NCI-H1092 (cell line): ENCODE measurements at places on chromosomes 3 and 15.

GRCh38 chr3:158728061-158728377 lies 4.2 kb downstream of the RARRES1 start:
- no peak for DNase-seq

GRCh38 chr3:6448011-6448410 lies 412.9 kb upstream of the GRM7 start:
- DNase-seq = no peak

DNA sequence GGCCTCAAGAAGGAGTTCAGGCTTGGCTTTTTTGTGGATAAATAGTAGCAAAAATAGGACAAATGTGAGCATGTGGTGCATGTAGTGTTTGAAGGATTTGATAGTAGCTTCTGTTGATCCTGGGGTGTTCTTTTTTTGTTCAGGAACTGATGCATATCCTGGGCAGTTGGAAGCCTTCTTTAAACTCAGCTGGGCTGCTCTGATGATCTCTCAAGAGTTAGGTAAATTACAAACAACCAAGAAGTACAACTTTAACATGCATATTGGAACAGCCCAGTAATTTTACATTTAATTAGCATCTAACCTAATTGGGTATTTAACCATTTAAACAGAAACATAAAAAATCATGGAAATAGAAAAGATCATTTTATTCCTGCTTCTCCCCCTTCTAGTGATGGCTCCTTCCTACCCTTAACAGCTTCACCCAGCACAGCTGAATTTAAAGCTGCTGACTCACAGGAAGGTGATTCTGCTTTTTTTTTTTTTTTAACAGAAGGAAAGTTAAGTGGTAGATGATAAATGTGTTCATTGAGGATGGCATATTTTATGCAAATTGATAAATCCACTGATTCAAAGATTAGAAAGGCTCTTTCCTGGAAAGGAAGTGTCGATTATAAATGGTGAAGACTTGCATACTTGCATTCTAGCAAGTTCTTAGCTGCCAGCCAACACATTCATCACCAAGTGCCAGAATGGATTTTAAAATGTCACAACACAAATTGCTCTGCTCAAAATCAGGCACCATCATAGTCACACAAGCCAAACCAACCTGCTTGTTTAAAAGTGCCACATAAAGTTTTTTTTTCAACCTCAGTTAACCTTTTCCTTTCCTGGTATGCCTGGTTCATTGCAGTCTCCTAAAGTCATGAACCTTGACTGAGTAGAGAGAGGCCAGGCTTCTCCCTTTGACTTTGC lies 20.0 kb downstream of the SLC35G2 start:
- DNase-seq = no peak

DNA sequence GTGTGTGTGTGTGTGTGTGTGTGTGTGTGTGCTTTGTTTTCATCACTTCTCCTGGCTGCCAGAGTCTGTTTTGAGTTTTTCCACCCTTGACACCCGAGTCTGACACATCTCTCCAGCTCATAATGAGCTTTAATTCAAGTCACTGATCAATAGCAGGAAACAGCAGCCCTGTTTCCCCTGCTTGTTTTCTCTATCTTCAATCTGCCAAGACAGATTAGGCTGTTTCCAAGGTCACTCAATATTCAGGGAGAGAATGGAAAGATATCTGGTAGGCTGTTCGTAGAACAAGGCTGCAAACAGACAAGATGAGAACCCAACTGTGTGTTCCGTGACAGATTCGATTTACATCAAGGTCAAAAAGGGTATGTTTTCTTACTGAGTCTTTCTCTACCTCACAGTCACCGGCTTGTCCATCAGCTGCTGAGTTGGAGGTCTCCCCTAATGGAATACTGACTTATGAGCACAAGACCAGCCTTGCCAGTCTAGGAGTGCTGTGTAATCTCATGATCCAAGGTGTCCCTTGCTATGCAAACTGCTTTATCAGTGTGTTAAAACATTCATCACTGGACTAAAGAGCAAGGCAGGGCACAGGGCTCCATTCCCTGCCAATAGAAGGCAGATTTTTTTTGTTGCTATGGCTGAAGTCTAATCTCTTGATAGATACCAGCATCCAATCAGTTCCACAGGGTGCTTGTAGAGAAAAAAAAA lies 187.9 kb upstream of the LMCD1 start:
- no peak for DNase-seq

- DNase-seq = no peak
Observed at GRCh38 chr15:80773122-80773551, 6.0 kb upstream of the CEMIP start.

DNA sequence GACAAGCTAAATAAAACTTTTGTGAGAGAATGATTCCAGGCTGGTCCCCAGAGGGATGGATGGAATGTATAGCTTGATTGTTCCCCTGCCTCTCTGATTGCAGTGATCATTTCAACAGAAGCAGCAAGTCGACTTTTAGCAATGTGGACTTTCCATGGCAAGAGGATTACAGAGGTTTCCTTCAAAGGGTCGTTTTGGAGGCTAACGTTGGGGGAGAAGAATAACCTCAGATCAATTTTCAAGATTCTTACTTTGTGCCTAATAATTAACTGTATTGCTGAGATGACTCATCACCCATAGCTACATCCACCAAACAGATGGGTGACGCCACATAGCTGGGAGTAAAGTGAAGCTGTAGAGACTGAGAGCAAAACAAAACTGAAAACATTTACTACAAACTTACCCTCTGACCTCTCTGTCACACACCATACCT lies 79.9 kb downstream of the GTPBP8 start:
- DNase-seq = no peak

DNA sequence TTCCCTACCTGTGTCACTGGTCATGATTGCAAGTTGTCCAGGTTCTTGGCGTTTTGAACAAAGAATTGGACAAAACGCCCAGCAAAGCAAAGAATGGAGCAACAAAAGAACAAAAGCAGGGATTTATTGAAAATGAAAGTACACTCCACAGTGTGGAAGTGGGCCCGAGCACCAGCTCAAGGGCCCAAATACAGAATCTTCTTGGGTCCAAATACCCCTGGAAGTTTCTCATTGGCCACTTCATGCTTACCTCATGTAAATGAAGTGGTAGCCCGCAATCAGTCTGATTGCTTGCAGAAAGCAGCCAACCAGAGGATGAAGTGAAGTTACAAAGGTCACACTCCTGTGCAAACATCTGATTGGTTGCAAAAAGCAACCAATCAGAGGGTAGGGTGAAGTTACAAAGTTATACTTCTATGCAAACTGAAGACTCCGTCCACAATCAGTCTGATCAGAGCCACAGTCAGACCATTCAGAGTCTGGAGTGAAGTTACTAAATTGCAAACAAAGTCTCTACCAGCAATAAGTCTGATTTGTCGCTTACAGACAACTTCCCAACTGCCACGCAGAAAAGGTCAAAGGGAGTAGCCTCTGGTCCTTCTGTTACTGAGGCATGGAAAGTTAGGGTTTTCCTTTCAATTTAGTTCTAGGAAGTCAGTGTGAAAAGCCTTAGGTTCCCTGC lies 8.3 kb upstream of the TM4SF1 start:
- no peak for DNase-seq

DNA sequence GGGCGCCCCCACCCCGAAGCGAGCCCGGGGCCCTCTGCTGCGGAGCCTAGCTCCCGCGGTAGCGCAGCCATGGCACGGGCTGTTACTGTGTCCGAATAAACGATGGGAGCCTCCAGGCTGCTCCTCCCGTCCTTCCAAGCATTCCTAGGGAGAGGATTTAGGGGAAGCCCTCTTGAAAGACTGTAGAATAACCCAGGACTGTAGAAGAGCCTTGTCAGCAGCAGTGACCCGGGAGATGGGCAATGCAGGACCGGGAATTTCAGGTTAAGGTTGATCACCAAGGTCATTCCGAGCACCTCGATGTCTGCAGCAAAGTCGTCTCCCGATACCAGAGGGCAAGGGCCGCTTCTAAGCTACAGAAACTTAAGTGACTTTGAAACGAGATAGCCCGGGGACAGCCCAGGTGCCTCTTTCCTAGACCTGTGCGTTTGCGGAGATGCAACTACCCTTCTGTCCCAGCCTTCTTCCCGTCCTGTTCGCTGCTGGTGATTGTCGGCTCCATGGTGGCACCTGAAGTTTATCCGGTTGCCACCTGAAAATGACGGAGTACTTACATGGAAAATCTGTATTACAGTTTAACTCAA lies 753 bp upstream of the MYO5A start:
- DNase-seq = no peak

DNA sequence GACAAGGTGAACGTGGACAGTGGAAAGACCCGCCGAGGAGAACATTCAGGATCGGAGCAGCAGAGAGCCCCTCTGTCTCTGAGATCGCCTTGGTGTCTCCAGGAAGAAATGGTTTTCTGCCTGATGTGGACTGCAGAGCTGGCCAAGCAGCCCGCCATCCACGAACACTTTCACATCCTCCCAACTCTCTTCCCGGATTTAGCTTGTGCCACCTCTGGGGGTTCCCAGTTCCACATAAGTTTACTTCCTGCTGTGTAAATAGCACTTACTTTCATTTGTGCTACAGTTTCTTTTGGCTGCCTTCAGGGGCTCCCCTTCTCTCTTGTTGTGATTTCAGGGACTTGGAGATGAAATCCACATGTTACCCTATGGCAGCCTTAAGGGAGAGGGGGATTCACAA lies 48.4 kb downstream of the SEMA5B start:
- no peak for DNase-seq

DNA sequence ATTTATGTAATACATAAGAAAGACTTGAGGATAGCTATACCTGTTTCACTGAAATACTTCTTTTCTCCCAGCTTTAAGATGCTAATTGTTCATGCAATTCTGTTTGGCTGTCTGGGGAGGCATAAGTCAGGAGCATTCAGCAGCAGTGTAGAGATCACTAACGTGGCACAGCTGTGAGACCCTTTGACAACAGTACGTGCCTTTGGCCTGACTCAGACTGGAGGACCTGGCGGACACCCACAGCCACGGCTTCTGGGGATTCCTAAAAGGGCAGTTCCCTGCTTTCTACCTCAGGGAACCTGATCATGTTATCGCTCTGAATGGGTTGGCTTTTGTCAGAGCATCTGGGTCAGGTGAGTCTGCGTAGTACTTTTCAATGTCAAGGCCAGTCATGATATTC lies 295.0 kb upstream of the ICE2 start:
- no peak for DNase-seq

DNA sequence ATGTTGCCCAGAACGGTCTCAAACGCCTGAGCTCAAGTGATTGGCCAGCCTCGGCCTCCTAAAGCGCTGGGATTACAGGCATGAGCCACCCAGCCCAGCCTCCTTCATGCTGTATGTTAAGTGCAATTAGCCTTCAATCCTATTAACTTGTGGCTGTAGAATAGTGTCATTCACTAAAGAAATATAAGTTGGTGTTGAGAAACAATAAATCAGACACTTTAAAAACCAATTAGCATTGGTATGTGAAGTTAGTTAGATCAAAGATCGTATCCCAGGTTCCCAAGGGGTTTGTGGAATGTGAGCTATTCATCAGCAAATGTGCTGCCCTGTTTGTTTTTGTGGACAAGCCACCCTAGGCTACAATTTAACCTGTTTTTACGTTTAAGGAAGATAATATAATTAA lies 11.0 kb upstream of the PIK3CB start:
- no peak for DNase-seq

DNA sequence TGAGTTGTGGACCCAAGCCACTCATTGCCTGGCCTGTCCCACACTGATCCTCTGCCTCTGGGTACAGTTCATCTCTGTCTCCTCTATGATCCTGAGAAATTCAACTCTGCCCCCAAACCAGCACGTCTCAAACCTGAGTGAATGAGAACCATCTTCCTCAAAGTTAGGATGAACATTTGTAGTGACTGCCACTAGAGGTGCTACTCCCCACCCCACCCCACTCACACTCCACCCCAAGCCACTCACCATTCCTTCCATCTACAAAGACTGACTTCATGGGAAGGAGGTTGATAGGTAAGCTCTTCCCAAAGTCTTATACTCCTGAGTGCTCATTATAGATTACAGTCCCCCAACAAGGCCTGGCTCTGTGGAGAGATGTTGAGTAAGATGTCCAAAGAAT lies 43.8 kb downstream of the NEK10 start:
- DNase-seq = no peak

- DNase-seq = no peak
Observed at GRCh38 chr3:128341659-128342395, 124.9 kb downstream of the DNAJB8 start.

GRCh38 chr15:81812456-81812855 lies 233.4 kb downstream of the MEX3B start:
- DNase-seq = no peak

DNA sequence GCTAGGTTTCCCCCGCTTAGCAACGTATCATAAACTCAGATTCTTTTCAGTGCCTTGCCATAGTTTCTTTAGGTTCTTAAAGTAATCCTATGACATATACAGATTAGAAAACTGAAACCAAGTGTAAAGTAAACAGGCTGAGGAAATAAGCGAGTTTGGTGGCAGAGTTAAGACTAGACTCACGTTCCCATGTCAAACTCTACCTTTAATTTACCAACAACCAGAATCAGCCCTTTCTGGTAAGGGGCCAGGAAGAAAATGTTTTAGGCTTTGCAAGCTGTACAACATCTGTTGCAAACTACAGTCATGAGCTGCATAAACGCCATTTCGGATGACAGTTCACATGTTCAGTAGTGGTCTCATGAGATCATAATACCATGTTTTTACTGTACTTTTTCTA lies 128.0 kb upstream of the PRICKLE2 start:
- no peak for DNase-seq

DNA sequence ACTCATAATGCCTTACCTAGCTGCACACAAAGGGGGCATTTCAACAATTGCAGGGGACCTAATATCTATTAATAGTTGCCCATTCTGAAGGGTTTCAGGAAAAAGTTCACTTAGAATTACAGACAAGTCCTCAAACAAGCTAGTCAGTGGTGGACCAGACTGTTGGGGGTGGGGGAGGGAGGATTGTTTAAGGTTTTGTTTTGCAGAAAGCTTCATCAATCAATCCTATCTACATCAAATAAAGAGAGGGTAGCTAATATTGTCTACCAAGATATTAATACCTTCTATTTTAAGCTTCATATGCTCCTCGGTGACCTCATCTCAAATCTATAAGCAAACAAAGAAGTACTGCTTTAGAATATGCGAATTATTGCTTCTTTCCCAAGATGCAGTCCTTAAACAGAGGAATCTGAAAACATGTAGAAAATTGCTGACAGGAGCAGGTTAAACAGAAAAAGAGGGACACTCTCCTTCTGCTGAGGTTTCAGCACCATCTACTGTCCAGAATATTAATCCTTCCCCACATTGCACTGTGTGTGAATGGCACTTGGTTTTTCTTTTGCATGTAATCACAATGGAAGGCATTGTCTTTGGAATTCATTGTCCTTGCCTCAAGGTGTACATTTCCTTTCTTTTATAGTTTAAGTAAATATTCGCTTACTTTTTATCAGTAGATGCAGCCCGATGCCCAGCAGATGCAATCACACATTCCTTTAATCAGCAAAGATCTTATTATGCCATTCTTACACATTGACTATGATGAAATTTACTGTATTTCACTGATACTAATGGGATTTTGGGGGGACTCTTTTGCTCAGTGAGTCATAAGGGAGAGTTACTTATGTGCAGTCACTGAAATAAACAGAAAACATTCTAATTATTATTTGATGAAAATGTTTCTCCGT lies 94.7 kb downstream of the IL5RA start:
- DNase-seq = peak; percentile 3

DNA sequence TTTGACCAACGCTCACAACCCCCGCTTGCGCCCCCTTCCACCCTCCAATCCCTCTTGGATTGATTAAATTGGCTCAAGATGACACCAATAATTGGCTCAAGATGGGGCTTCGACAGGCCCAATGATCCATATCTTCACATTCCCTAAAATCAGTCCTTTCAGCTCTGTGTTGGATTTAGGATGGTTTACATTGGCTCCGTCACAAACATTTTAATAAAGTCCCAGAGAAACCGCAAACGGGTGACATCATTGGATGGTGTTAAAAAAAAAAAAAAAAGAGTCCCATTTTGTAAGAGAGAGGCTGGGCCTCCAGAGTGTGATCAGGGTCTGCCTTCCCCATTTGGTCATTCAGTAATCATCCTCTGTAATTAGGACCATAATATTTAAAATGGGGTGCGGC lies 113.4 kb upstream of the MRPS22 start:
- DNase-seq = no peak
